ENCODE measurements at places on chromosomes 7 and 10. TPM values are rescaled to one million over a fixed set of nuclear protein-coding genes. Genes with fewer than 3 reads are reported as not detected.

GRCh38 chr7:101781439-101781838, 36.0 kb upstream of the CUX1 start:
- DNase-seq, result no peak

DNA sequence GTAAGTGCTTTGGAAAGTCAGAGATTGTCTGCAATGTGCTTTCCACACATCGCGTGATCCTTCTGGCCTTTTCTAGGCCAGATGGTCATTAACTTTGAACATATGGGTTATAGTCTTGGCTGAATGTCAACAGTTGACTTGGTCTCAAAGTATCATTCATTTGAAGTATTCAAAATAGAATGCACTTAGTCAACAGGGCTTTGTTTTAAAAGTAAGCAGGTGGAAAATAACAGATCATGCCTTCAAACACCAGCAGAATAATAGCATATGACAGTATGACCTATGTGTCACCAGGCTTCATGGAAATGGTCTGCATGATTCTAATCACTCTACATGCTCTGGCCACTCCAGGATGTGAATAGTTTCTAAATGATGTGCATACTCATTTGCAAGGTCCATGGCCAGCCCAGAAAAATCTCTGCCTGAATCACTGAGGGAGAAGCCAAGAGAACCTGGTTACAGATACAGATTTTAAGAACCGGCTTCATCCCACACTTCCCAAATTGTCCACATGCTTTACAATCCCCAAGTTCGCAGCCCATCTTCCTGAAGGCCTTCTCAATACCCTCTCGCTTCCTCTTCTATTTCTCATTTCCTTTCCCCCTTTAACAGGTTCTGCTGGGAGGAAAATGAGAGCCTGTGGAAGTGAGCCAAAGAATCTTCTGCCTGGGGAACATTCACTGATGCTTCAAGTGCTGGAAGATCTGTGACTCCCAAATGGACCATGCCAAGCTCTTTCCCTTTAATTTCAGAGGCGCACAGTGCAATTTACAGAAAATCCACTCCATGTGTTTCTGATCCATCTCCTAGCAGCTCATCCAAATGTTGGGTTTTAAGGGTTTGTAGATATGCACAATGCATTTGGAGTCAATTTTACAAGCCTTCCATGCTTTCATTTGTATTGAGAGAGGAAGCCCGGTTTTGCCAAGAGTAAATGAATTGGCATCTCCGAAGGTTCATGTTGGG, 122.8 kb upstream of the GDF10 start:
- DNase-seq, result no peak

DNA sequence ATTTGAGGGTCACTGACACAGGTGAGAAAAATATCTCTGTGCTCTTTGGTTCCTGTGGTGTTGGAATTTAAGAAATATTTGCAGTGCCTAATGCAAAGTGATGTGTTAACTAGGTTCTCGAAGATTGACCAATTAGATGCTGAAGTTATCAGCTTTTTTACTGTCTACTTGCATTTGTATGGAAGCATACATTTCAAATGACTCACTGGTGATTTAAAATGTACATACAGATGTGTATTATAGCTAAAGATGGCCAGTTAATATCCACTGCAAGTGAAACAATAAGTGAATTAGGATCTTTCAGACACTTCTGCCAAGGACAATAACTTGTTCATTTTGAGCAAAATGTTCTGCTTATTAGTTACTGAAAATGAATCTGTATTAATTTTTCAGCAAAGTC, 205.0 kb downstream of the FANK1 start:
- no peak for DNase-seq

GRCh38 chr7:28956608-28957063, 1.5 kb downstream of the TRIL start:
- peak; percentile 25 for DNase-seq

DNA sequence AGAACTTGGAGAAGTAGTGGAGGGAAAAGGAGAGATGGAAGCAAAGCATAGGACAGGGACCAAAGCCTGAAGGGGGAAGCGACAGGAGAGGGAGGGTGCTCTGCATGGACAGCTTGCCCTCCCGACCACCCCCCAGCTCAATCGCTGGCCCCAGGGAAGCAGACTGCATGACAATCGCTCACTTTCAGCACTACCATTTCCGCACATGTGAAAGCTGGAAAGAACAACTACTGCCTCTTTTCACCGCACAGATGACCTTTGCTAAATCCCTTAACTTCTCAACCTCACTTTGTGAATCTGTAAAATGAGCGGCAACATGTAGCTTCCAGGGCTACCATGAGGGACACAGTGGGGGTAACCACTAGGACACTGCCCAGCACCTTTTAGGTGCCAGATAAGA, 17.1 kb downstream of the VOPP1 start:
- no peak for DNase-seq

- no peak for DNase-seq
These were observed 13.0 kb downstream of the CD36 start for GRCh38 chr7:80651471-80651870.

DNA sequence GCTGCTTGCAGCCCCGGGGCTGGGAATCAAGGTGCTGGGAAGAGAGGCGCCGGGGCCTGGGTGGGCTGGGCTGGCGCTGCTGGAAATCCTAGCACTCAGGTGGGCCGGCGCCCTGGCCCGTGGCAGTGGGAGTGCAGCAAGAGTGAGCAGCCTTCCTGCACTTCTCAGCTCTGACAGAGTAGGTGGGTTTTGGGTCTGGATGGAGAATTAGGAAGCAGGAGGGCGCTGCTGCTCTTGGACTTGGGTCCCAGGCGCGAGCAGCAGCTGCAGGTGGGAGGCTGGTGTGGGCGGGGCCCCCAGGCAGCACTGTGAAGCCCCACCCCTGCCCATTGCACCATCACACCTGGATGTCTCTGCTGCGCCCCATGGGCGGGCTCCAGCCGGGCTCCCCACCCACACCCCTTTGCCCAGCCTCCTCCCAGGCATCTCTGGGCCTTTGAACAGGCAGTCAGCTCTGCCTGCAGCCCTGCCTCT, 6.0 kb downstream of the BRI3 start:
- DNase-seq, result no peak

DNA sequence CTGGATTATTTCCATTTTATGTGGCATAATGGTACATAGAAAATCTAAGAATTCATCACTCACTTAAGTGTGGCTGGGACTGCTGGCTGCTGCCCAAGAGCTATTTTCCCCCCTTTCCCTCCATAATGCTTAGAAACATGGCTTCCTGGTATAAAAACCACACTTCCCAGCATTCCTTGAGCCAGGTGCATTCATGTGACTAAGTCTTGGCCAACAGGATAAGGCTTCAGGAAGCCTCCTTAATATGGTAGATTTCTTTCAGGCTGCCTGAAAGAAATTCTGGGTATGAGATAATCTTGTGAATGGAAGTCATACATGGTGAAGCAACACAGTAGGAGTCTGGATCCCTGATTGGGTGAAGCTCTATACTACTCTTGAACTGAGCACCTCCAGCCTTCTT, 178.0 kb downstream of the JAZF1 start:
- DNase-seq, result no peak

GRCh38 chr10:3238115-3238871, 65.7 kb upstream of the PITRM1 start:
- DNase-seq, result no peak

DNA sequence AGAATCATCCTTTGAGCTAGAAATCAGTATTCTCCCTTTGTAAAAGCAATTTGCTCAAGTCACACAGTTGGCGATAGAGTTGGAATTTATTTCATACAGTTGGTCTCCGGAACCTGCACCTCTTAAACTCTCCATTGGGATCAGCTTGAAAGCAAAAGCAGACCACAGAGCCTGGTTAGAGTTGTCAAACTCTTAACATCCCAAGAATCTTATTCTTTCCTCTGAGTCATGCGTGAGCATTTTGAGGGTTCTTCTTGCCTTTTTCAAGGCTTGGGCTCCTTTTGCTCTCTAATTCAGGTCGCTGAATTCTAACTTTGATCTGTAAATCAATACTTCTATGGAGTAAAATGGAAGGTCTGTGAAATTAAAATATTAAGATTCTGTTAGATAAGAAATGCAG, 19.6 kb upstream of the SCIN start:
- no peak for DNase-seq

GRCh38 chr10:133044401-133044811, 43.3 kb upstream of the ADGRA1 start:
- no peak for DNase-seq

- DNase-seq, result no peak
These were observed 46.9 kb downstream of the ZNF518A start for GRCh38 chr10:96176985-96177384.

DNA sequence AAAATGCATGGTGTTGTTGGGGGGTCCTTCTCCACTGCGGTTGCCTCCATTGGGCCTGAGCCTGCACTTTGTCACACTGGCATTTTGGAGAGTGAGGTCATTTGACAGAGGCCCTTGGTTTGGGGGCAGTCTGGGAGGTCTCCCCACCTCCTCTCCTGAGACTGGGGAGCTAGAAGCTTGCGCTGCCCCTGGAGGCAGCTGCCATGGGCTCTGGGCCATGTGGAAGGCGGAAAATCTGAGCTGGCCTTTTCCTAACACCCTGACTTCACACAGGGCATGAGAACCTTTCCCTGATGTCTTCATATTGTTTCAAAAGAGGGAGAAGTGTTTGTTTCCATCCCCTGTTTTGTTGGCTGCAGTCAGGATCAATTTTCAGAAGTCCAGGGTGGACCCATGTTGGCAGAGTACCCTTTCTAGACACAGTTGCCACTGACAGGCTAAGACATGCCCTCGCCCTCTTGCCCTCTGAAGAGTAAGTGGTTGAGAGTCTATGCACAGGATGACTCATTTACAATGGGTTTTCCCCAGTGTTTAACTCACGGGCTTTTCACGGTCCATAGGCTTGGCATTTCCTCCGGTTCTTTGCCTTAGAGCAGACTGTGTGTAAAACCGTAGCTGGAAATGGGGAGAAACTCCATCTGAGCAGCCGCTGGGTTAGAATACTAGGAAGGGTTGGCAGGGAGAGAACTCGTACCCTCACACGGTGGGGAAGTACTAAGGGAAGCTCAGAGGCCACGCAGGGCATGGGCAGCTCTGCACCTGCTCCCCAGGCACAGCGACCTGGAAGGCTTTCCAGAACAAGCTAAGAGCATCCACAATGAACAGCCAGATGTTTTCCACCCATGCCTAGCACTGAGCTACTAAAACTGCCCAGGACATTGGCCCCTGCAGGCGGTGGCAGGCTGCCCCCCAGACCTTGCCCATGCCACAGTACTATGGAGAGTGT, 655.0 kb downstream of the SDK1 start:
- DNase-seq, result peak; percentile 61

DNA sequence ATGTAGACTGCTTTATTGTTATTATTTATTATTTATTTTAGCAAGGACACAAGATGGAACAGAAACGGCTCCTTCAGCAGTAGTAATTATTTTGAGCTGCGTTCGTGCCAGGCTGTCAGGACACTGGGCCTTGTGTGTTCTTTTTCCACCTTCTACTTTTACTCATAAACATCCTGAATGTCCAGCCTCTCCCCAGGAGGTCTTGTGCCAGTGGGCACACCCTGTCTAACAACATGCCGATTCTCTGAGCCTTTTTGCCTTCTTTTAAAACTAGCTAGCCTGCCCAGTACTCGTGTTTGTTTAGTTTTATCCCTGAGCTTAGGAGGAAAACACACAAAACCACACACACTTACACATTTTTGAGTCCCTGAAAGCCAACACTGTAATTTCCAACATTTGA, 1.2 kb downstream of the SCIN start:
- no peak for DNase-seq

DNA sequence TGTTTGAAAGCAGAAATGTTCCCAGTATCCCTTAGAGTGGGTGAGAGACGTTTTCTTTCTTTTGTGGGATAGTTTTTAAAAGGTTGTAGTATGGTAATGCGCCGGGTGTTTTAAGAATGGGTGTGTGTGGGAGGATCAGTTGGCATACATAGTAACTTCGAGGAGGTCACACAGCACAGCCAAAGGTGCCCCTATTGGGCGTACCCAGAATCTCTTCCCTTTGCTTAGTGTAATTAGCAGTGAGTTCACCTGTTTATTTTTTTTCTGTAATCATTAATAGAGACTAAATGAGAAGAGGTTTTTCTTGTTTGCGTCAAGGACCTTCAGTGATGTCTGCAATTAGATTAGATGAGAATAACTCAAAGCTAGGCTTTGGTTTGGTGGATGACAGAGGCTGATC, 1.5 kb downstream of the PLEKHA8 start:
- DNase-seq, result peak; percentile 25

GRCh38 chr10:53650794-53651193, 878.2 kb upstream of the MBL2 start:
- DNase-seq, result no peak

DNA sequence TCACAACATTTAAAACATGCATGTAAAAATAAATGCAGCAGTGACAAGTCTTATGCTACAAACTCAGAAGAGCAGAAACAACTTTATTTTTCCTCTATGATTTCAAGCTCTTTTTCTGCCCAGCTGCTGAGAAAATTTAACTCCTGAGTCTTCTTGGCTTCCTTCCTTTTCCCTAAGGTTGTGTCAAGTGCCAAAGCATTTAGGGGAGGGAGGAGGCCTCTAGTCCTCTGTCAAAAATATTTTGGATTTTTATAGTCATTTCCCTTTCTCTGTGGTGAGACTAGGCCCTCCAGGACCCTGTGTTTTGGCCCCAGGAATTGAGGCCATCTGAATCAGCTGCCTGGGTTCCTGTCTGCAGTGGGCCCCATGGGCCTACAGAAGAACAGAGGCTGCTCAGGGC, 11.0 kb upstream of the PILRB start:
- no peak for DNase-seq

- peak; percentile 2 for DNase-seq
These were observed 37.6 kb downstream of the PAPOLB start for GRCh38 chr7:4824120-4824775.

- DNase-seq, result no peak
These were observed 124.8 kb upstream of the CHST15 start for GRCh38 chr10:124217906-124218804.

DNA sequence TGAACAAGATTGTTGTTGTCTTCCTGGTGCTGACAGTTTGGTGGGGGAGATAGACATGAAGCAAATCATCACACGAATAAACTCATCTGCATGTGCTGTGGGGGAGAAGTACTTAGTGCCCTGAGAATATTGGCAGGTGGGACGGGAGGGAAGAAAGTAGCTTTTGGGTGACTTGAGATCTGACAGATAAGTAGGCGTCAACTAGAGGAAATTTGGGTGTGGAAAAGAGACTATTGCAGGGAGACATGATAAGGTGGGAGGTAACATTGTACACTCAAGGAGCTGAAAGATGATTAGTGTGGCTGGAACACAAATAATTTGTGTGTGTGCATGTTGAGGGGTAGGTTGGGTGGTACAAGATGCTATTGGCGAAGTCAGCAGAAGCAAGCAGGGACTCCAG, 30.1 kb downstream of the CNNM2 start:
- no peak for DNase-seq

- DNase-seq, result no peak
These were observed 191.5 kb downstream of the REEP3 start for GRCh38 chr10:63712717-63713115.

- DNase-seq, result no peak
These were observed 219.5 kb upstream of the NRP1 start for GRCh38 chr10:33553748-33554571.

The TAS2R41 gene
- not detected for polyA plus RNA-seq

The CABCOCO1 gene
- polyA plus RNA-seq, result not detected

The TMEM236 gene
- polyA plus RNA-seq, result 0.09 TPM

The ADRA2A gene
- polyA plus RNA-seq, result 0.01 TPM

The LBX1 gene
- polyA plus RNA-seq, result not detected

The SEMA3D gene
- polyA plus RNA-seq, result 0.58 TPM

The ERVW-1 gene
- polyA plus RNA-seq, result not detected

The VGF gene
- 0.10 TPM for polyA plus RNA-seq

The EBLN1 gene
- polyA plus RNA-seq, result not detected
